ENCODE measurements at places on chromosomes 7 and 10.

- no peak for DNase-seq
Measured at GRCh38 chr10:93420944-93421825, 60.9 kb downstream of the MYOF start.

DNA sequence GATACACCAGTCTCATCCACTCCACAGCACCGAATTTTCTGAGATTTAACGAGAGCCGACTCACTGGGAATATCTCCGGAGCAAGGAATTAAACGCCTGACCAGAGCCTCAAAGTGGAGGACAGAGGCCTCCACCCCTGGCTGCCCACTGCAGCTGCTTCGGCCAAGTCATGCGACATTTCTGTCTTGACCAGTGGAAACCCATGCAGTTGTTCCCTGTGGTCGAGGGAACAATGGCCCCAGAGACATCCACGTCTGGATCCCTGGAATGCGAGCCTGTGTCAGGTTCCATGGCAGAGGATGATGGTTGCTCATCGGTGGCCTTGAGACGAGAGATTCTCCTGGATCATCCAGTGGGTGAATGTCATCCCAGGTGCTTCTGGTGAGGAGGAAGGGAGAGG lies 65.7 kb upstream of the INSIG1 start:
- no peak for DNase-seq

- DNase-seq: no peak
Measured at GRCh38 chr10:113073549-113074189, 123.6 kb downstream of the TCF7L2 start.

DNA sequence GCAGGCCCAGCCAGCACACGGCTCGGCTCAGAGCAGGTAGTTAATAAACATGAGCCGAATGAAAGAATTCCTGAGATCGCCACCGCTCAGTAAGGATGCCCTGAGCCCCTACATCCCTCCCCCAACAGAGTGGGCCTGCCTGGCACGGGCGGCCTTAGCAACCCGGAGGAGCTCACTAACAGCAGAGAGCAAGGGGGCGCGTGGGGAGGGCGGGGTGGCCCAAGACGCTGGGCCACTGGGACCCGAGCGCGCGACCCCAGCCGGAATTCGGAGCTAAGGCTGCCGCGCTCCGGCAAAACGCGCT lies 403 bp upstream of the ENO4 start:
- DNase-seq: no peak

- no peak for DNase-seq
Measured at GRCh38 chr7:30184791-30185487, 50.2 kb downstream of the MTURN start.

DNA sequence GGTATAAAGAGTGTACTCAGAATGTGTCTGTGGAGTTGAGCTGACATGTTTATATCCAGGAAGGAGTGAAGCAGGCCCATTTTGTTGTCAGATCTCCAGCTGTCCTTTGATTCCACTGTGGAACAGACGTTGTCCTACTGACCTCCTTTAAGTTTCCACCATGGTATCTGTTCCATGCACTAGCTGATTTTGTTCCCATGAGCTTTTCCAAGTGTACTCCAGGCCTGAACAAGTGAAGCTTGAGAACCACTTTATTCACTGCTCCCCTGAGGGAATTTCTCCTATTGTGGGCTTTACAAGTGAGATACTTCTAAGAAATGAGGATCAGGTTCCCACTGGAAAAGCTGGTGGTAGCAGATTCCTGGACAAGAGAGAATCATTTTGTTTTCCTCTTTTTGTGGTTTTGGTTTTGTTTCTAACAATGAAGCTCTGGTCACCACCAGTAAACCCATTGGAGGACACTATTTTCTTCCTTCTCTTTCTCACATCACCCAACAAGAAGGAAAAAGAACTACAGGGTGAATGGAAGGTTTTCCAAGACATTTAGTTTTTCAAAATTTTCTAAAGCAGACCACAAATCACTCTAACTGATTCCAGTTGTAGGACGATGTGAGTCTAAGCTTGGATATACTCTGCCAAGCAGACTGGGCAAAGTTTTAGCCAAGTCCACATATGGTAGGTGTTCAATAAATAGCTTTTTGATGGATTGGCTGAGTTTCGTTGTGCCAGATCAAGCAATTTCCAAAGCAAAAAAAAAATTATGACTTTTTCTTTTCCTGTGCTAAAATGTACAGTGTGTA lies 144.2 kb downstream of the JCAD start:
- no peak for DNase-seq

- DNase-seq: no peak
Measured at GRCh38 chr7:79286181-79286580, 167.3 kb downstream of the MAGI2 start.

- DNase-seq: no peak
Measured at GRCh38 chr10:104128214-104128613, 6.2 kb downstream of the SFR1 start.

All from CD4-positive, alpha-beta T cell treated with Interleukin-6 for 4 hours (primary cell).